ENCODE measurements at places on chromosomes 3 and 15.
A peak's percentile ranks its signal among the peaks of the same experiment; 100 is the strongest.

GRCh38 chr15:86624261-86625036 lies 544.8 kb downstream of the AGBL1 start:
- DNase-seq, result peak; percentile 62

DNA sequence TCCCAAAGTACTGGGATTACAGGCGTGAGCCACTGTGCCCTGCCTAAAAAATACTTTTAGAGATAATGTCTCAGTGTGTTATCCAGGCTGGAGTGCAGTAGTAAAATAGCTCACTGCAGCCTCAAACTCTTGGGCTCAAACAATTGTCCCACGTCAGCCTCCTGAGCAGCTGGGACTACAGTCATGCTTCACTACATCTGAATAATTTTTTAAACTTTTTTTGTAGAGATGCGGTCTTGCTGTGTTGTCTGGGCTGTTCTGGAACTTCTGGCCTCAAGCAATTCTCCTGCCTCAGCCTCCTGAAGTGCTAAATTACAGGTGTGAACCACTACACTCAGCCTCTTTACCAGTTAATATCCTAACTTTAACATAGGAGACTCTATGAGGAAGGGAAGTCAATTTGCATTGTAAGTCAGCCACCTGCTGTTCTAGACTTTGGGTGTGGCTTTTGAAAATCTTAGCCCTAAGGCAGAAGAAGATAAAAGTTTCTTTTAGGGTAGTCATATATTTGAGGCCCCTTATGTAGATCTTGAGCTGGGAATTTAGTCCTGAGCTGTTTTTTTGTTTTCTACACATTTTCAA lies 78.2 kb upstream of the RASGRP1 start:
- DNase-seq, result no peak

DNA sequence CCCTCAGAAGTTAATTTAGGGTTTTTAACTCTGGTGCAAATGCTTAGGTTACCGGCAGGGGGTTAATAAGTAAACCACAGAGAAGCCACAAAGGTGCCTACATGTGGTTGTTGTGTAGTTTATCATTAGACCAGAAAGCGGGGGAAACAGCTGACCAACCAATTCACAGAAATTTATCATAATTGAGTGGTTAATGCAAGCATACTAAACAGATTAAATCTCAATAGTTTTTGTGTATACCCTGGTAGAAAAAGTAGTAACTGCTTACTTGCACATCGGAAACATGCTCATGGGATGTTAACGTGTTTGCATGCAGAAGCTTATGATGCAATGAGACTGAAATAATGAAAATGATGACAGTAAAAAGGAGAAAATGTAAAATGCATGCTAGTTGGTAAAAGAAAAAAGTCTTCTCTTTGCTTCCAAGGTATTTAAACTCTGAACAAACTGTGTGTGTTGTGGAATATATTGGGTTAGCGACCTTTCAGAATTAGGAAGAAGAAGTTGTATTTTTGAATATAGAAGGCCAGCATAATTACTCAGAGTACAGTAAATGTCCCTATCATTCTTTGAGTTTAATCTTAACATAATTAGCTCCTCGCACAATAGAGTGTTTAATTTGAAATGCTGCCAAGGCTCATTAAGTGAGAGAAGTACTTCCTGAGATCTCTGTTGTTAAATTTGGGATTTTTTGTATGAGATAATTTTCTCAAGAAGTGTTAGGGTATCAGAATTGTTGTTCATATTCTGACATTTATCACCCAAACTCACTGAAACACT lies 316.2 kb downstream of the PTPRG start:
- DNase-seq, result no peak

- DNase-seq, result no peak
Observed at GRCh38 chr15:82150645-82151044, 104.8 kb upstream of the MEX3B start.

GRCh38 chr3:98901392-98902350 lies at the start of gene DCBLD2:
Gene DCBLD2, minus strand, starts transcription at chr3:98901695. Its CDS starts 369 bp downstream, at chr3:98901326.
- peak; percentile 93 for DNase-seq

GRCh38 chr3:71406972-71407810 lies 176.3 kb downstream of the FOXP1 start:
- DNase-seq, result no peak

DNA sequence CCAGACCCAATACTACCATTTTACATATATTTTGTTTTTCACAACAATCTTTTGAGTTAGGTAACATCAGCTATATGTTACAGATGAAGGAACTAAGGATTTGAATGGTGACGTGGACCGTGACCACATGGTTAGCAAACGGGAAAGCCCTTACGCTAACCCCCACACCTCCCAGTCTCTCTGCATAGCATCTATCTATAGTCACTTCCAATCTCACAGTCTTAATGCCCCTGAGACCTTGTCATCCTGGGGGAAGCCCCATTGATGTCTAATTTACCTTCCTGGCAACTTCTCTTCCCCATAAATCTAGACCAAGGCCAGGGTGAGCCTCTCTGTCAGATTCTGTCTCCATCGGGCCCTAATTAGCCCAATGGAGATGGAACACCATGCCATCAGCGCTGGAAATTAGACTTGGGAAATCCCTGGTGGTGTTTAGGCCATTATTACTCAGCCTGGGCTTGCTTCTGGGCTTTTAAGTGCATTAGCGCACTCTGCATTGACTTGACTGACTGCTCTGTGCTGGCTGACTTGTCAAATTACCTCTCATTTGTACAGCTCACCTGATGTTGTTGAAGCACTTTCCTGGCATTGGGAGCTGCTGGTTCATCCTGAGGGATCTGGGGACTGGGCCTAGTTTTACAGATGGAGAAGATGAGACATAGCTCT lies 34.0 kb upstream of the SH3GL3 start:
- DNase-seq, result no peak

DNA sequence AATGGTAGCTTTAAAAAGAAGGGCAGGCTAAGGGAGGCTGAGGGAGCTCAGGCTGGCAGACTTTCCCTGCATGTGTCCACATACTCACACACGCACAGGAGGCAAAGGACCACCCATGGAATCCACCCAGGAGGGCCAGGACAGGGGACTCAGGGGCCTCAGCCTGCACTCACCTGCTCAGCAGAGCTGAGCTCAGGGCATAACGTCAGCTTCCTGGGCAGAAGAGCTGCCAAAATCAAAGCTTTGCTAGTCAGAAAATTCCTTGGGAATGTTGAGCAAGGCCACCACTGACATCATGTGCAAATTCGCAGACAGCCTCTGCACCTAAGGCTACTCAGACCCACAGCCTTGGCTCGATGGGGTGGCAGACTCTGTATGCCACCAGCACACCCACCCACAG lies 16.4 kb upstream of the ALAS1 start:
- DNase-seq, result no peak

DNA sequence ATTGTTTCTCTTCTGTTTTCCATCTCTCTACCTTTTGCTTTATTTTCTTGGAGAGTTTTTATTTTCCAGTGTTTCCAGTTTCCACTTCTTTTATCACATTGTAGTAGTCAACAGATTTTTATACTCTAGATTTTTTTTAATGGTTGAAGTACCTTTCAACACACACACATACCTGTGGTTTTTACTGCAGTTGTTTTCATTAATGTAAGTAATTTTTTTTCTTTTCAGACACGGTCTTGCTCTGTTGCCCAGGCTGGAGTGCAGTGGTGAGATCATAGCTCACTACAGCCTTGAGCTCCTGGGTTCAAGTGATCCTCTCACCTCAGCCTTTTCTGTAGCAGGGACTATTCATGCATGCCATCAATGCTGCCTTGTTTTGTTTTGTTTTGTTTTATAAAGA lies 472.5 kb upstream of the SGO1 start:
- DNase-seq, result no peak

DNA sequence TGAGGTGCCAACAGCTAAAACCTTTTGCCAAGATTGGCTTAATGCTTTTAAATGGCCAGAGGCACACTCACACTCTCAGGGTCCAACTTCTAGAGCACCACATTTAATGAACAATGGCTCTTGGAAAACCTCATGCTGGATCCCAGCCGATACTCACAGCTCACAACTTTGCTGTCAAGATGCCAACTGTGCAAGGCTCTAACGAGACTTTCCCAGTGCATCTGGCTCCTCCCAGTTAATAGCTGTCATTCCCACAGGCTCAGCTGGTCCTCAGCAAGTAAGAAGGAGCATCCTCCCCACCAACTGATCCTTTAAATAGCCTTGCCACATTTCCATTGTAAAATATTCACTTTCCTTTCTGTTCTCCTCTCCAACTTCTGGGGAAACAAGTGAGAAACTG lies 20.3 kb upstream of the FRMD4B start:
- DNase-seq, result no peak

GRCh38 chr3:196533260-196533681 lies 18.1 kb upstream of the SMCO1 start:
- DNase-seq, result no peak

- no peak for DNase-seq
Observed at GRCh38 chr15:78633348-78633747, 7.7 kb downstream of the CHRNB4 start.

- no peak for DNase-seq
Observed at GRCh38 chr15:76338486-76339304, 2.1 kb downstream of the ISL2 start.

DNA sequence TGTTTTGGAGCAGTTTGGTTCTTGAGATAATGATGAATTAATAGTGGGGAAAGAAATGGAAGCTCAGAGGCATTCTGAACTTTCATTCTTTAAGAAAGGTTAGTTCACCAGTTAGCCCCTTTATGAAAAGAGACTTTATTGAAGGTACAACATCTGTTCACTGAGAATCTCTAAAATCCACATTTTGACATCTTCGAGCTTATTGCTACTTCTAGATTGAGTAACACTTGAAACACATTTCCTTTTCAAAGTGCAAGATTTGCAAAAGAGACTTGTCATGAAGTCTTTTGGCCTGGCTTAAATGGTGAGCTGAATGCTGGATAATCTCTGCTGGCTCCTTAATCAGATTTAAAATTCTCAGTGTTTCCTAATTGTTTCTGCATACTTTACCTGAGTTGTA lies 42.3 kb downstream of the RAB8B start:
- DNase-seq, result no peak

DNA sequence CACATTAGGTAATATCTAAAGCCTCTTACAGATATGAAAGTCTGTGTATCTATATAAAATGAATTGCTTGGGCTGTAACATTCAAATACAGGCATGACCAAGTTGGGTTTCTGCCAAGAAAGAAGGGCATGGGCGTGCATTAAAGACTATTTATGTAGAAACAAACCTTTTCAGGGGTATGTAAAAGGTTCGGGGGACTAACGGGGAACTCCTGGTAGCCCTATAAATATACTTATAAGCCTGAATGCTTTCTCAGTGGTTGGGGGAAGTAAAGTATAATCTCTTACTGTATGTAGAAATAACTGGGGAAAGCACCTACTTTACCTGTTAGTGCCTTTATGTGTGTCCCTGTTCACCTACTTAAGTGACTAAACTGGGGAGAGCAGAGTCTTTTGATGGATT lies 154.5 kb upstream of the TBL1XR1 start:
- DNase-seq, result no peak

- no peak for DNase-seq
Observed at GRCh38 chr3:134086616-134087015, 56.9 kb upstream of the SLCO2A1 start.

GRCh38 chr15:101283931-101284330 lies 6.6 kb upstream of the SELENOS start:
- no peak for DNase-seq

GRCh38 chr3:134696155-134696554 lies 45.3 kb upstream of the KY start:
- no peak for DNase-seq

DNA sequence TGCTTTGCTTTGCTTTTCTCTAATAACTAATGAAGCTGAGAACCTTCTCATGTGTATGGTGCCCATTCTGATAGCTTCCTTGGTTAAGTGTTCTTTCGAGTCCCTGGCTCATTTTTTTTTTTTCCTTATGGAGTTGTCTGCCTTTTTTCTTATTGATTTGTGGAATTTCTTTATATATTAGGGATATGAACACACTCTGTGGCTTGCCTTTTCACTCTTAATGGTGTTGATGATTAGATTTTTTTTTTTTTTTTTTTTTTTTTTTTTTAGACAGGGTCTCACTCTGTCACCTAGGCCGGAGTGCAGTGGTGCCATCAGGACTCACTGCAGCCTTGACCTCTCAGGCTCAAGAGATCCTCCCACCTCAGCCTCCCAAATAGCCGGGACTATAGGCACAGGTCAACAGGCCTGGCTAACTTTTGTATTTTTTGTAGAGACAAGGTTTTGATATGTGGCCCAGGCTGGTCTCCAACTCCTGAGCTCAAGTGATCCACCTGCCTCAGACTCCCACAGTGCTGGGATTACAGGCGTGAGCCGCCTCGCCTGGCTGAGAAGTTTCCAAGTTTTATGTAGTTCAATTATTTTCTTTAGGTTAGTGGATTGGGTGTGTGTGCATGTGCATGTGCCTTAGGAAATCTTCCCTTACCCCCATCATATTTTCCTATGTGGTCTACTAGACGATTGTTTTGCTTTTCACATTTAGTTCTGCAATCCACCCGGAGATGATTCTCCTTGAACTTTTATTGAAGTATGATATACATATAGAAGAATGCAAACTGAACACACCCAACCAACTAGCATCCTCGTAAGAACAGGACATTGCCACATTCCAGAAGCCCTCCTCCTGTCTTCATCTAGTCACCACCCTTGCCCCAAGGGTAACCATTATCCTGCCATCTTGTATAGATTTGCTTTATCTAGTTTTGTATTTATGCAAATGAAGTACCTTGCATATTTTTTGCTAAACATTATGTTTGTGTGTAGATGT lies 1.7 kb upstream of the SNRPA1 start:
- no peak for DNase-seq

DNA sequence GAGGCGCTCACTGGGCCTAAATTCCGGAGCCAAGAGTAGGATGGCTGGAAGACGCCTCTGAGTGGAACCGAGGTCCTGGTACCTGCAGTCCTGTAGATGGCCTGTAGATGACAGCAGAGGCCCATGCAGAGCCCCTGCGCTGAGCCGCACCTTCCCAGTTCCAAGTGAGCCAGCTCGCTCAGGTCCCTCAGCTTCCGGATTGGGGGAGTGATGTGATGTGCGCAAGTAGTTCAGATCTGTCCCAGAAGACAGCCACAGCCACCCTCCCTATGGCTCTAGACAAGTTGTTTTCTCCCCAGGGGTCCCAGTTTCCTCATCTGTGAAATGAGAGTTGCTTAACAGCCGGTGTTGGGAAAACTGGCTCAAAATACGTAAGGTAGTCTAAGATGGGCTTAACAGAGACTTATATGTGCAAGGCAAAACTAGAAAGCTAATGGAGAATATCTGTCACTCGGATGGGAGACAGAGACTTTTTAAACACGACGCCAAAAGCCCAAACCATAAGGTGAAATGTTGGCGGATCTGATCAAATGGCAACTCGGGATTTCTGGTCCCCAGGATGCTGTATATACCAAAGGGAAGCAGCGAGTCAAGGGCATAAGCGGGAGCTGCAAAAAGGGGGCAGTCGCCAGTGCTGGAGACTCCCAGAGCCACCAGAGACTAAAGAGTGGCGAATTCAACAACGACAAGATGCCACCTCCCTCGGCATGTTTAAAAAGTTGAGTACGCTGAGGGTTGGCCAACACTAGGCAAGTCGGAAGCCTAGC lies 765 bp upstream of the MAPKAPK3 start:
- DNase-seq, result peak; percentile 85

- DNase-seq, result no peak
Observed at GRCh38 chr3:17342119-17342518, 400.3 kb downstream of the TBC1D5 start.

DNA sequence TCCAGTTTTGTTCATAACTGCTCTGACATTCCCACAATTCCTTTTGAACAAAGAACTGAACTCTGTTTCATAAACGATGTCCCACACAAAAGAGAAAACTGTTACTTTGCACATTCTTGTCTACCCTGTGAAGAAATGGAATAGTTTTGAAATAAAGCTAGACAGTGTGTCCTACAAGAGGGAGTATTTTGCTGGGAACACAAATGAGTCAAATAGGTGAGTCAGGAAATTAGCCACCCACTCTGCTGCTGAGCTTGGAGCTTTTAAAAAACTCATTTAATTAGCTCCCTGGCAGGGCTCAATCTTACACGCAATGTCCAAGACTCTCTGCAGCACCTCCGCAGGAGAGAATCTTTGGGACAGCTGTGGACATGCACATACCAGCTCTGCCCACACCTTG lies 193.4 kb downstream of the SLC9A9 start:
- DNase-seq, result no peak
